Mesothelial cell of epicardium (in vitro differentiated cells): ENCODE measurements at places on chromosomes 4 and X.

DNA sequence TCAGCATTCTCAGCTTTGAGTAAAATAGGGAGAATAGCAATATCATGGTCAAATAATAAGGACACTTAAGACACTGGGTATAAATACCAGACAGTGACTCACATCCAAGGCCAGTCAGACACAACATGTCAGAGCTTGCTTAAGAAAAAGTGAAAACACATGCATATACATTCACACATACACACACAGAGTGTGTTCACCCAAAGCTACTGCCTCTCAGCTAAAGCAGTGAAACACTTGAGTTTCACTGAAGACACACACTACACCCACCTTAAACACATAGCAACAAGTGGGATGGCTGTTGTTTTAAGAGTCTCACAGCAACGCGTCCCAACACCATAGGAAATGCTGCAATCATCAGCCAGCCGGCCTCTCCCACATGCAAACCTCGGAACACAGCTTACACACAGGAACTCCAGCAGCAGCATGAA lies 14.4 kb downstream of the SHROOM4 start:
- peak overlapping the region; percentile 88 for H3K27ac ChIP-seq
- no peak overlapping the region for H3K4me3 ChIP-seq
- H3K36me3 ChIP-seq: peaks cover 4% of the 10 kb centered on the region
- no peaks in the 10 kb centered on the region for H3K27me3 ChIP-seq

GRCh38 chr4:932713-933070 lies 432 bp downstream of the TMEM175 start:
- H3K4me1 ChIP-seq: peaks cover 25% of the 10 kb centered on the region
- H3K36me3 ChIP-seq: no peaks in the 10 kb centered on the region
- no peak for DNase-seq
- peak overlapping the region; percentile 93 for H3K4me3 ChIP-seq
- H3K27ac ChIP-seq: peak overlapping the region; percentile 92

DNA sequence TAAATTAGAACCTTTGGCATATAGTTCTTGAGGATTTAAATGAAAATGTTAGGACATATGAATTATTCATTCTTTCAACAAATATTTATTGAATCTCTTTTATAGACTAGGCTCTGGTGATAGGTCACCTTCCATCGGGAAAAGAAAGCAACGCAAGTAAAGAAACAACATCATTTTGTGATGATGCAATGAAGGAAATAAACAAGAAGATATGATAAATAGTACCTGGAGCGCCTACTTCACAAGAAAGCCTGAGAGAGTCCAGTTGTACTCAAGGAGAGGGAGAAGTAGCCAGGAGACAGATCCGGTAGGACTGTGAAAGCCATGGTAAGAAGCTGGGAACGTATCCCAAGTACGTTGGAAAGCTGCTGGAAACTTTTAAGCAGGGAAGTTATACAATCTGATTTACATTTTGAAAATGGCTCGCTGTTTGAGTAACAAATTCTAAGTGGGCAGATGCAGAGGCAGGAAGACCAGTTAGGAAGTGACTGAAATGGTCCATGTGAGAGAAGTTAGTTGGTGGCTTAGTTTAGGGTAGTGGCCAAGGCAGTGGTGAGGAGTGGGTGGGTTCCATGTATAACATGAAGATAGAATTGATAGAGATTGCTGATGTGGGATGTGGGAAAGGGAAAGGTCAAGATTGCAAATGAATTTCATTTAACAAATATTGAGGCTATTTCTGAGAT lies 17.7 kb upstream of the CPE start:
- H3K27me3 ChIP-seq: no peaks in the 10 kb centered on the region
- H3K27ac ChIP-seq: no peak overlapping the region
- H3K36me3 ChIP-seq: no peaks in the 10 kb centered on the region
- DNase-seq: no peak
- H3K4me3 ChIP-seq: no peak overlapping the region

GRCh38 chrX:111168314-111168713 lies 72.3 kb downstream of the PAK3 start:
- no peak overlapping the region for H3K4me3 ChIP-seq
- H3K27ac ChIP-seq: no peak overlapping the region
- no peak for DNase-seq
- H3K36me3 ChIP-seq: no peaks in the 10 kb centered on the region
- H3K4me1 ChIP-seq: peaks cover 3% of the 10 kb centered on the region

- DNase-seq: no peak
- H3K27me3 ChIP-seq: no peaks in the 10 kb centered on the region
- peaks cover 5% of the 10 kb centered on the region for H3K36me3 ChIP-seq
- peaks cover 32% of the 10 kb centered on the region for H3K4me1 ChIP-seq
Measured at GRCh38 chr4:96352051-96352517, 512.2 kb downstream of the PDHA2 start.

- DNase-seq: no peak
- no peaks in the 10 kb centered on the region for H3K4me1 ChIP-seq
- no peak overlapping the region for H3K4me3 ChIP-seq
- H3K27ac ChIP-seq: no peak overlapping the region
- H3K36me3 ChIP-seq: no peaks in the 10 kb centered on the region
Measured at GRCh38 chrX:68570598-68570997, 71.7 kb downstream of the YIPF6 start.

DNA sequence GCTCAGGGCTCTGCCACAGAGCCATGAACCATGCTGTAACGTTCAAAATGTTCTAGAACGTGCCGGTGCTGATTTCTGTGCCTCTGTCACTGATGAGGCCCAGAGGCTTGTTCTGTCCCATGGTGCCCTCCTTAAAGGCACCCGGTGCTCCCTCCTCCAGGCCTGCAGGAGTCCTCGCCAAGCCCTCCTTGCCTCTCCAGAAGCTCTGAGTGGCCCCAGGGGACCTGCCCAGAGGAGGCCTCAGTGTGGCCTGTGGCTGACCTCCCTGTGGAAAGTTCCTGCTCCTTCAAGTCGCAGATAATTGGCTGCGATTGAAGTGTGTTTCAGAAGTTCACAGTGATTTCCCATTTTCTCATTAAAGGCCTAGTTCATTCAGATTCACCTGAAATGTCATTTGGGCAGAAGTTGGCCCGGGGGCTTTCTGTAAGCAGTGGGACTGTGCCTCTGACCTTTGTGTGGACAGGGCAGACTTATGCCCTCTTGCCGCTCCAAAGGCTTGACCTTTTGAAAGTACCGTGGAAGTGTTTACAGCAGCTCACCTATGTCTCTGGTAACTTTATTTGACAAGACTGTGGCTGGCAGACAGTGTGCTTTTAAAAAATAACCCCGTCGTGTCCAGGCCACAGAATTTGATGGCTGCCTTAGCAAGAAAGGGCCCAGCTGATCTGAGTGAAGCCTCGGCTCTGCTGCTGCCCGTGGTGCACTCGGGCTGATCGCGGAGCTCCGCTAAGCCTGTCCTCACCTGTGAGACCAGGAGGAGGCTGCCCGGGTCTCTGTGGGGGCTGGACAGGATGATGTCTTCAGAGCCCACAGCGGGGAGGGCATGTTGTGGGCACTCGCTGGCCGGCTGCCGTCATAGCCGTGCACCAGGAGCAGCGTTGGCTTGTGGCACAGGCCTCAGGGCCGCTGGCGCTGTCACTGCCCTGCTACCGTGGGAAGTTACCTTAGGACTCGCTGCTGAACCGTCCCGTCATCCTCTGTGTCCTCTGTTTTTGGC lies 25.3 kb downstream of the TRMT44 start:
- no peak for DNase-seq
- H3K4me3 ChIP-seq: no peak overlapping the region
- H3K4me1 ChIP-seq: no peaks in the 10 kb centered on the region
- no peaks in the 10 kb centered on the region for H3K27me3 ChIP-seq
- H3K27ac ChIP-seq: no peak overlapping the region
